ENCODE measurements at places on chromosomes 2 and 18.

GRCh38 chr2:149076863-149077412 is 38.4 kb downstream of the LYPD6B start:
- DNase-seq: no peak

- no peak for DNase-seq
Measured at GRCh38 chr2:31221544-31221943, 4.2 kb upstream of the CAPN14 start.

- DNase-seq: no peak
Measured at GRCh38 chr2:141035846-141036420, 1094.9 kb downstream of the LRP1B start.

- no peak for DNase-seq
Measured at GRCh38 chr2:215848698-215849097, 164.7 kb downstream of the MREG start.

DNA sequence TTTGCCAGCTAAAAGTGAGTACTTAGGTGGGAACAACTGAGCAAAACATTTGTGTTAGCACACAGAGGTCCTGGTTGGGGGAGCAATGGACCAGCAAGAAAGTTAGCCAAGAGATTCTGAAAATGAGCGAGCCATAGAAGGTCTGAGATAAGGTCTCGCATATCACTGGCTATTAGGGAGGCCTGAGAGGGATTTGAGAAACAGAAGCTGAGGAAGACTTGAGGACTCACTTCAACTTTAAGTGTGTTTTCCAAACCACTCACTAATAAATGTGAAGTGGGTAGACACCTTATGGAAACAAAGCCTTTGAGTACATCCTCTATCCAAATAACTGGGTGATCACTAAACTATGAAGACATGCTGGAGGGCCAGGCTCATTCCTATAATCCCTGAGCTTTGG is 958.5 kb downstream of the DPP10 start:
- no peak for DNase-seq

GRCh38 chr2:221850076-221850475 is 278.0 kb upstream of the EPHA4 start:
- DNase-seq: peak; percentile 73

- no peak for DNase-seq
Measured at GRCh38 chr2:126358122-126358521, 297.8 kb upstream of the GYPC start.

DNA sequence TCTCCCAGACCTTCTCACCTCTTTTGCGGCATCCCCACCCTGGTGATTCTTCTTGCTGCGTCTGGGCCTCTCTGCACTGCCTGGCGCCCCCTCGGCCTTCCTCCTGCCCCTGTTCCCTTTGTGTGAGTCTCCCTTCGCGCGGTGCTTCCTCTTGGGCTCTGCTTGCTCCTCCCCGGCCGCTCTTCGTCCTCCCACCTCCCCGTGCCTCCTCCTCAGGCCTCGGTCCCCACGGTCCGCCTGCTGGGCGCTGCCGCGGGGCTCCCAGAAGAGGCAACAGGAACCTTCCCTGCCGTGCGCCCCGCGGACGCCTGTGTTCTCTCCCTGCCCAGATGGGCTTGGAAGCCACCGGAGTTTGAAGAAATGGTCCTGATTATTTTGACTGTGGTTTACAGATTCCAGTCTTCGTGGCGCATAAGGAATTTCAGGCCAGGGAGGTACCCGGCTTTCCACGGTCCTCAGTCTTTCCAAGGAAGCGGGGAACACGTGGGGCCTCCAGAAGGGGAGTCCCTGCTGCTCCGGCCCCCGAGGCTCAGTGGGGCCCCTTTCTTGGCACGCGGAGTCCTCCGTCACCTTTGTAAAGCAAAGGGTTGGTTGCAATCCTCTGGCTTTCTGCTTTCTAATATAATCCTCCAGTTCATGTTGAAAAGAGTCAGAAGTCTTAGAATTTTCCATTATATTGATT is 13.1 kb downstream of the RNU2-63P start:
- peak; percentile 7 for DNase-seq

- DNase-seq: no peak
Measured at GRCh38 chr2:179677746-179678505, 183.5 kb downstream of the ZNF385B start.

DNA sequence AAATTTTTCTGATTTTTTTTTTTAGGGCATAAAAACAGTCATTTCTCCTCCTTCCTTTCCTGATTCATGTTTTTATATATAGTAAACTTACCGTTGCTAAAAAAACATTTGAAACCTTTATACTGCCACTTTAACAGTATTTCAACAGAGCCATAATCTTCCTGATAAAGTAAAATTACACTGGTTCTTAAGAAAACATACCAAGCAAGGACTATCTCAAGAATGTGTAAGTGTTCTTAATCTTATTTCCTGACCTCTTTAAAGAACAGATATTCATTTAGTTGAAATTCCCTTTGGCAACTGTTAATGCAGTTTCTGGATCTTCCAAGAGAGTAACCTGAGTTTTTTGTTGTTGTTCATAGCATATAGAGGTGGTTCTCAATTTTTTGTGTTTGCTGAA is 26.6 kb upstream of the COLEC12 start:
- DNase-seq: peak; percentile 50
